ENCODE measurements at places on chromosomes 7 and 10.

DNA sequence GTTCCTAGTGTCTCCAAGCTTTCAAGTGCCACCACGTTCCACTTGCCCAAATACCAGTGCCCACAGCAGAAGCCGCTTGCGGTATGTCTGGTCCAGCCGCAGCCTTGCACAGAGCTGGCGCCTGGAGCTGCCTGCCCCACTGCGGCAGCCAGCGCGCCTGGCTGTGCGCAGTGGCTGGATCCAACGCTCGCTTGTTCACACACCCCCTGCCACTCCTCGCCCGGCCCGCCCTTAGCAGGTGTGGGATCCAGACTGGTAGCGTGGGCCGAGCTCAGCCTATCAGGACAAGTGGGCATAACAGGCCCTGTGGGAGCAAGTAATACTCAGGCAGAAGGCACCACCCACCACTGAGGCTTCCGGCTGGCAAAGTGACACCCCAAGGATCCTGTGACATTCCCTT, 294.4 kb downstream of the GRM8 start:
- DNase-seq: no peak

DNA sequence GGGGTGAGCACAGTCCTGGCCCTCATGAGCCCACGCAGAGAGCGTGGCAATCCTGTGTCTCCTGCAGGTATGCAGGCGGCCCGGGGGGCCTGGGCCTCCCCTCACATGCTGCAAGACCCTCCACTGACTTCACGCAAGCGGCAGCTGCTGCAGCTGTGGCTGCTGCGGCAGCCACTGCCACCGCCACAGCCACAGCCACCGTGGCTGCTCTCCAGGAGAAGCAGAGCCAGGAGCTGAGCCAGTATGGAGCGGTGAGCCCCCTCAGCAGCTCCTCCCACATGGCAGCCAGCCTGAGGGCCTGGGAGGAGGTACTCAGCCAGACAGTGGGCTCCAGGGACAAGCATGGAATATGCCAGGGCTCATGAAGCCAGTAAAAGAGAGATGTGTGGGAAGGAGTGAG, 8.7 kb downstream of the ZMIZ2 start:
- no peak for DNase-seq

- no peak for DNase-seq
Measured at GRCh38 chr7:130154501-130155317, 50.5 kb downstream of the TMEM209 start.

DNA sequence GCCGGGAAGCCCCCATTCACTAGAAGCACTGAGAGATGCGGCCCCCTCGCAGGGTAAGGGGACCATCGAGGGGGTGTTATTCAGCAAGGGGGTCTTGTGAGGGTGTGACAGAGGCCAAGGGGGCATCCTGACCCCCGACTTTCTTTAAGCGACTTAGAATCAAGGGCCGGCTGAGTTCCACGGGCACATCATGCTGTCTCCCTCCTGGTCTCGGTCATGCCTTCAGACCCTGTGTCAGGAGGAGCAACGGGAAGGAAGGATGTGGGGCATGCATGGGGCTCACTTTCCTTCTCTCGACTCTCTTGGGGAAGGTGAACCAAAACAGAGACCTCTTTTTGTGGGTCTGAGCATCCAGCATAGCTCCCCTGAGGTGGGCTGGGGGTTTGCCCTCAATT, 2.5 kb downstream of the ACSL5 start:
- DNase-seq: no peak

GRCh38 chr10:21264271-21264670, 261.2 kb downstream of the SKIDA1 start:
- DNase-seq: no peak

DNA sequence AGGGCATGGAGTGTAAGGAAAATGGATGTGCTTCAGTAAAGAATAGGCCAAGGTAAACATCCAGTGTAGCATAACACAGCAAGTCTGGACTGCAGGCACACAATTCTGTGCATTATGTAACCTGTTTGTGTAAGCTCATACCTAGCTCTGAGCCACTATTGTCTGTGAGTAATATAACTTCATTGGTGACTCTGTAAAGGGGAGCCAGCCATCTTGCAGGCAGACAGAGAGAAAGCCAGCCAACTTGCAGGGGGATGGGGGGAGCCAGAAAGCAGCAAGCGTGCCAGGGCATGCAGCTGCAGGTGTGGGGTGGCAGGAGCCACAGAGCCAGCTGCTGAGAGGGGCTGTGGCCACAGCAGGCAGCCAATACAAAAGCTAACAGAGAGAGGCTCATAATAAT, 449.2 kb downstream of the IPMK start:
- no peak for DNase-seq

GRCh38 chr7:116754186-116754585, 82.2 kb downstream of the MET start:
- no peak for DNase-seq

GRCh38 chr10:94219829-94220228, 142.9 kb downstream of the NOC3L start:
- DNase-seq: no peak

DNA sequence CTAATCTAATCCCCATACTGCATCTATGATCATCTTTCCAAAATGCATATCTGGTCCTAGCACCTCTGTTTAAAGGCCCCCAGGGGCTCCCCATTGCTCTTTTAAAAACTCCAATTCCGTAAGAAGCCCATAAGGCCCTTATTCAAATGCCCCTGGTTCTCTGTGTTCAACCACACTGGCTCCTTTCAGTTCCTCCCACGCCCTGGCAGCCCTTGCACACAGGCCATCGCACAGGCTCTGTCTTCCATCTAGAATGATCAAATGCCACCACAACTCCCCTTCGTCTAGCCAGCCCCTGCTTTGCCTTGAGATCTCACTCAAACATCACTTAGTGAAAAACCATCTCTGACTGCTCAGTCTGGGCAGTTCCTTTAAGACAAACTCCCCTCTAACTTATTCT, 112.9 kb upstream of the LYZL2 start:
- DNase-seq: no peak

Data from kidney epithelial cell (primary cell).